SIG-M5 (cell line): ENCODE measurements at places on chromosomes 16 and 17.

DNA sequence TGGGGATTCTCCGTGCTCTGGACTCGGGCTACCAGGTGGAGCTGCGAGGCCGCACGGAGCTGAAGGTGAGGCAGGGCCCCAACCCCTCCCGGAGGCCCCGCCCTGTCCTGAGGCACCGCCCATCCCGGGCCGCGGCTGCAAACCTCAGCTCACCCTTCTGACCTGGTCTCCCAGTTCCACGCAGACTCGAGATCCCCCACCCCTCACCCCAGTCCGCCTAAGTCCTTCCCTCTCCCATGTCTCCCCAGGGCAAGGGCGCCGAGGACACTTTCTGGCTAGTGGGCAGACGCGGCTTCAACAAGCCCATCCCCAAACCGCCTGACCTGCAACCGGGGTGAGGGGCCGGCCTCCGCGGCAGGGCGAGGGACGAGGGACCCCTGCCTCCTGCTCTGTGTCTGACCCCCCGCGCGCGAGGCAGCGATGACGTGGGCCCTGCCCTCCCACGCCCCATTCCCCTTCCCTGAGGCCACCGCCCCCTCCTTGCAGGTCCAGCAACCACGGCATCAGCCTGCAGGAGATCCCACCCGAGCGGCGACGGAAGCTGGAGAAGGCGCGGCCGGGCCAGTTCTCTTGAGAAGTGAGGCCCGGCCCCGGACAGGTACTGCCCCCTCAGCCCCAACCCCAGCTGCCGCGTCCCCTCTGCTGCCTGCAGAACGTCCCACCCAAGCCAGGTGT lies 13.7 kb downstream of the GUCY2D start:
- DNase-seq, result no peak

GRCh38 chr16:1433756-1434155 lies 2.9 kb downstream of the PERCC1 start:
- no peak for DNase-seq

GRCh38 chr17:79624718-79625478 lies 14.0 kb upstream of the RBFOX3 start:
- no peak for DNase-seq

GRCh38 chr17:14044702-14045101 lies 24.6 kb upstream of the COX10 start:
- no peak for DNase-seq

DNA sequence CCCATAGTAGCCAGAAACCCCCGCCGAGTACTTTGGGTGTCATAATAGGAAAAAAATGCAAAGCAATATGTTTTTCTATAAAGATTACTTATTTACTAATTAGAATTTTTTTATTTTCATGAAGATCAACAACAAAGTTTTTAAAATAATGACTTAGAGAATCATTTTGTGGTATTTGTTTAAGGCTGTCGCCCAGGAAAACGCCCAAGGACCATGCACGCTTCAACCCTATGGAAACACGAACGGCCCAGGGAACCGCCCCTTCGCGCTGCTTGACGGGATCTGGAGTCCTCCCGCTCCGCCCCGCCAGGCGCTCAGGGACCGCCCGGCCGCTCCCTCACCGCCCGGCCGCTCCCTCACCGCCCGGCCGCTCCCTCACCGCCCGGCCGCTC lies 408 bp upstream of the KPNA2 start:
- peak; percentile 93 for DNase-seq

DNA sequence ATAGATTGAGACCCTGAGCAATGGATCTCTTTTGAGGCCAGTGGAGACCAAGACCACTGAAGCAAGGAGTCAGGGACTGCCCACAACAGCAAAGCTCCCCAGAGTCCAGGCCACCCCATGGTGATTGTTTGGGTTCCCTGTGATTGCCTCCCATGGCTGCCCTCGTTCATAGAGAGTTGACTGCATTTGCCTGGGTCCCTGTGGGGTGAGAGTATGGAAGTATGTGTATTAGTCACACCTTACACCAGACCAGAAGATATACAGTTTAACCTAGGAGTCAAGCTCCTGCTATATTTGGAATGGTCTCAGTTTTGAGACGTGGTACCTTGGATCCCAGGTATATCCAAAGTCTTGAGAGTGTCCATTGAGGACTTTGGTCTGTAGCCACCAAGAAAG lies 20.2 kb downstream of the HLF start:
- DNase-seq, result no peak

DNA sequence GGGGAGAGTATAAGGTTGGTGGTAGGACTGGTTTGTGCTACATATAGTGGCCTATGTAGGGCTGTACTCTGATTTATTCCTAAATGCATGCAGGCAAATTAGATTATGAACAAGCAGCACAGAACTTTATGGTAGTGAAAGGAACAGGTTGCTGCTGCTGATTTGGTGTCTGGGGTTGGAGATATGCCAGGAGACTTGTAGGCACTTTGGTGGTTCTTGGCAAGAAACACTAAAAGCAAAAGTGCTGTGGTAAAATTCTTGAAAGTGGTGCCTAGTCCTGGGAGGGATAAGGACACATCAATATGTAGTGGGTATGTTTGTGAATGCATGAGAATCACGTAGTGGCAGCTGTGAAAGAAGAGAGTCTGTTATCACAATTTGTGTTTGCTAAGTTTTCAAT lies 2126.0 kb downstream of the TP53TG3F start:
- DNase-seq, result no peak

DNA sequence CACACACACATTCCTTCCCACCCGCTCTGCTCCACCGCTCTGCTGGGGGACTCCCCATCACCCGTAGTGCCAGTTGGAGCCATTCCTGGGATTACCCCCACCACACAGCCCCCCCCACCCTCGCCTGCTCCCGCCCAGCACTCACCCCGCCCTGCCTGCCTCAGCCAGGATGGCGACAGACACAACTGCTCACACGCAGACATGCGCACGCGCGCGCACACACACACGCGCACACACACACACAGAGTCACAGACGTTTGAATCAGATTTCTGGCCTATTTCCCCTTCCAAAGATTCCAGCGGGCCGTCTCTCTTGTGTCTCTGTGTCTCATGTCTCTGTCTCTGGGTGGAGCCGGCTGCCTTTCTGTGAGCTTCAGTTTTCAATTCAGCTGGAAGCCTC lies 4.4 kb downstream of the CACNA1G start:
- DNase-seq, result no peak

- DNase-seq, result no peak
Measured at GRCh38 chr16:69823831-69824563, 61.9 kb downstream of the WWP2 start.

GRCh38 chr17:44655983-44656710 lies at the start of gene MEIOC:
Gene MEIOC, plus strand, starts transcription at chr17:44656468. Its CDS starts 146 bp downstream, at chr17:44656614.
- no peak for DNase-seq

GRCh38 chr17:1434150-1434549 lies 21.9 kb downstream of the CRK start:
- DNase-seq, result no peak

DNA sequence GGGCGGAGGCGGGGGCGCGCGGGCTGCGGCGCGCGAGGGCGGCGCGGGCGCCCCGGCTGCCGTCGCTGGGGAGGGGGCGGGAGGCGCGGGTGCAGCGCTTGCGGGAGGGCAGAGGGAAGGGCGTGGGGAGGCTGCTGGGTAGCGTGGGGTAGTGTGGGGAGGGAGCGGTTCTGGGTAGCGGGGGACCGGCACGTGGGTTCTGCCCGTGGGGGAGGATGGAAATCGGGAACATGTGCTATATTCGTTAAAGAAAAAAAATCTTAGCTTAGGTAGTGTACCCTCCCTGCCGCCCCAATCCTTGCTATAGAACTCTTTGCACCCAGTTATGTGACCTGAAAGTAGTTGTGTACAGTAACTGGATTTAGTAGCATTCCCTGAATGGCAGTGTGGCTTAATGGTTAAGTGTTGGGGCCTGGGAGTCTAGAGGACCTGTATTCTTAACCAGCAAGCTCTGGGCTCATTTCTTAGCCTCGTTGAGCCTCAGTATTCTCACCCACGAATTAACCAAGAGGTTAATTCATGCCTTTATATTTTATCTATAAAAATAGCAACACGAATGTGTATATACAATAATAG lies 646 bp downstream of the RABEP1 start:
- DNase-seq, result no peak

DNA sequence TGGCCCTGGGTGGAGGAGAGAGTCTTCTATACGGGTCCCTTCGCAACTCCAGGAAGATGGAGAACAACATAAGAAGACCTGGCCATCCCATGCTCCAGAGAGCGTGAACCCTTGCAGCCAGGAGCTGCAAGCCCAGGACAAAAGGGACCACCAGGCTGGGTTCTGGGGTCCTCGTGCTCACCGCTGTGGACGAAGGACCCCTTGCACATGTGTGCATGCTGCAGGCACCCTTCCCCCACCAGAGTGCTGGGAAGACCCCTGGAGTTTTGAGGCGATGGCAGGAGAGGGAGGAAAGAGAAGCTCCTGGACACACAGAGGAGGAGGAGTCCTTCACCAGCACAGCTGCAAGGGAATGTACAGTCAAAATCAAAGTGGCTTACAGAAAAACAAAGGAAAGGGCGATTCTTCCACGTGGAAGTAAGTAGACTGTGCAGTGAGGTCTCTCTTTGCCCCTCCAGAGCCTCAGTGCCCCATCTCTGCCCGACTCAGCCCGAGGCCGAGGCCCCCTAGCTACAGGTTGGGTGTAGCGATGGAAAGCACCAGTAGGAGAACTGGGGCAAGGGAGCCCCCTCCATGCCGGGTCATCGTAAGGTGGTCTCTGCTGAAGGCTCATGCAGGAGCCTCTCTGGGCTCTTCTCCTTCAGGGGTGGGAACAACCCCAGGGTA lies 51.3 kb downstream of the PIMREG start:
- no peak for DNase-seq

DNA sequence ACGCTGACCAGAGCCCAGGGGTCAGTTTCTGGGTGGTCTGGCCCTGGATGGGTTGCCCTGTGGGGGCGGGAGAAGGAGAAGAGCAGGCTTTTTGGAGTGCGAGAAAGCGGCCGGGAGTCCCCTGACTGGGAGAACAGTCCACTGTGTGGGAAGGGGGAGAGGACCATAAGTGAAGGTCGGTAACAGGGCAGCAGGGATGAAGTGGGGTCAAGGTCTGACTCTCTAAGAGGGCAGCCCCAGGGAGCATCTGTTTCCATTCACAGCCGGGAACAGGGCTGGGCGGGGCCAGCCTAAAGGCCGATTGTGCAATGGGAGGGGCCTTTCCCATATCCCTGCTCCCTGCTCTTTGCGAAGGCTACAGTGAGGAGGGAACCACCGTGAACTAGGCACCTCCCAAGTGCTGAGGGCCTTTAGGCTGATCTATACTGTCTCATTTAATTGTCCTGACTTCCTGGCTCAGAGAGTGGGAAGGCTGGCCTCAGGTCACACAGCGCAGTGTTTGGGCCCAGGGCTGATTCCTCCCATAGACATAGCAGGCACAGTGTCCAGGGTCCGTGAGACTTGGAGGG lies 10.4 kb upstream of the WFDC1 start:
- no peak for DNase-seq

- no peak for DNase-seq
Measured at GRCh38 chr17:81891303-81891552, 158 bp downstream of the ALYREF start.

DNA sequence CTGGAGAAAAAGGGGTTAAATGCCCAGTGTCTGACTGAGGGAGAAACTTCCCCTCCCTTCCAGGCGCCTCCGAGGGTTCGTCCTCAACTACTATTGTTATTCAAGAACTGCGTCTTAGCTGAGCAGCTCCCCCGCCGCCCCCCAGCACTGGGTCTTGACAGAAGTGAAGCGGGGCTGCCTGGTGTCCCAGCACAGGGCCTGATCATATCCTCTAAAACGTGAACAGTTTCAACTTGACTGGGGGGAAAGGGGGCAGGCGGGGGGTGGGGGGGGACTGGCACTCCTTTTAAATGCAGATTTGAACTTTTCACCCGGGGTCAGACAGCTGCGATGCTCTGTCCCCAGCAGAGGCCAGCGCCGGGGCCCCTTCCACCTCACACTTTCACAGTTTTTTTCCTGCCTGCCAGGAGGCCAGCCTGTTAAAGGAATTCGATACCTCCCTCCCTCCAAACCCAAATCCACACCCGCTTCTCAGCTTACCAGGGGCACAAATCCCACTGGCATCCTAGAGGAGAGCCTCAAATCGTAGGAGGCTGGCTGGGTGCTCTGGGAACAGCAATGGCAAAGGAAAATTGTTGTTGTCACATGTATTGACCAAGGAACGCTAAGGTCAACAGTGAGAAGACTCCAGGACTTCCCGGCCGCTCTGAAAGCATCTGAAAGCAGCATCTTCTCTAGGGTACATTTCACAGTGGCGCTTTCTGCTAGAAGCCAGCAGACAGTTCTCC lies 14.5 kb downstream of the ZFHX3 start:
- no peak for DNase-seq

DNA sequence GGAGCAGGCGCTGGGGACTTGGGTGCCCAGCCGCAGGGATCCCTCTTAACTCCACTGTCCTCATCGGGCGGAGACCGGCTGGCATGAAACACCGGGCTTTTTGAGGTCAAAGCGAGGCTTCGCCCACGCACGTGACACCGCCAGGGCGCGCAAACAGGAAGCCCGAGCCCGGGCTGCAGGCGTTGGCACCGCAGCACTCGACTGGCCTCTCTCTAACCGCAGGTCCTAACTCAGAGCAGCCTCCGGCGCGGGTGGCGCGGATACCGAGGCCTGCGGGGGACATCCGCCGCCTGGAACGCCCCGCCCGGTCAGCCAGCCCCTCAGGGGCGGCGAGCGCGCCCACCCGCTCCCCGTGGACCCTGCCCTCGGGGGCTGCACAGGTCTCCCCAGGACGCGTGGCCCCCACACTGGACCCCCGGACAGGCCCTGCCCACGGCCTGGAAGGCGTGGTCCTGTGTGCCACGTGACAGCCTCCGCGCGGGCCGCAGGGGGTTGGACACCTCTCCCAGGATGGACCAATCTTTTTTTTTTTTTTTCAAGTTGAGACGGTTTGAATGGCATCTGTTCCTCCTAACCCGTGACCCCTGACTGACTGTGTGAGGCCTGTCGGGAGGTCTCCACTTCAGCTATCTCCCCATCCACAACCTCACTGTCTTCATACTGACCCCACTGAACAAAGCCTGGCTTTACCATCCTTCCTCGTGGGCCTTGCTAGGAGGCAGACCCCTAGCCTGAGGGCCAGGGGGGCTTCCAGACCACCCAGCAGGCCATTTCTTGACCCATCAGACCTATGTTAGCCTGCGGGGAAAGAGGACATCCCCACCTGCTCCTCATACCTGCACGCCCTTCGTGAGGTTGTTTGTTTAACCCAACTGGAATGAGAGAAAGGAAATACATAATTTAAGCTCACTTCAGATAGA lies 8.4 kb upstream of the SLC47A2 start:
- DNase-seq, result no peak

- no peak for DNase-seq
Measured at GRCh38 chr16:53817812-53818550, 114.0 kb downstream of the FTO start.

GRCh38 chr17:52604105-52604504 lies 445.6 kb upstream of the CA10 start:
- no peak for DNase-seq

DNA sequence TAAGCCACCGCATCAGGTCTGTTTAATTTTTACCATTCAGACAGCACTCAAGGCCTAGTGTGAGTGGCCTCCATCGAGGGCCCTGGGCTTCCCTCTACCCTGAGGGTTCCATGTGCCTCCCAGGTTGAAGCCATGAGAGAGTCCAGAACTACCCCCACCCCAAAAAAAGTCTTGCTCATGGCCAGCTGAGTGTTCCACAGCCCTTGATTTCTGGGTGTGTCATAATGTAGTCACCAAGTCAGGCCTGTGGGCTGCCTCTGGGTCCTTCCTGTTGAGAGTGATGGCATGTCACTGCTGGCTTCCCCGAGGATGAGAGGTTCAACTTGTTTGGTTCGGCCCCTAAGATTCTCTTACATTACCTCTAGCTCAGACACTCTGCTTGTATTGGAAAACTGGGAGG lies 100.6 kb downstream of the PITPNC1 start:
- no peak for DNase-seq

GRCh38 chr17:75734674-75735294 lies 13.5 kb downstream of the ITGB4 start:
- DNase-seq, result no peak
